ENCODE measurements at places on chromosomes 5 and 9. TPM values are rescaled to one million over a fixed set of nuclear protein-coding genes. Genes with fewer than 3 reads are reported as not detected.

- no peaks in the 10 kb centered on the region for H3K36me3 ChIP-seq
- H3K27ac ChIP-seq, result no peak overlapping the region
- no peak overlapping the region for H3K4me3 ChIP-seq
Measured at GRCh38 chr5:24749701-24750100, 104.9 kb upstream of the CDH10 start.

- no peak for DNase-seq
- H3K4me3 ChIP-seq, result no peak overlapping the region
- H3K36me3 ChIP-seq, result no peaks in the 10 kb centered on the region
- H3K27ac ChIP-seq, result no peak overlapping the region
- no peaks in the 10 kb centered on the region for H3K27me3 ChIP-seq
Measured at GRCh38 chr9:4936277-4936676, 48.8 kb upstream of the JAK2 start.

GRCh38 chr9:89160806-89161205 lies 17.8 kb downstream of the SHC3 start:
- no peak overlapping the region for H3K27ac ChIP-seq
- H3K4me1 ChIP-seq, result no peaks in the 10 kb centered on the region
- DNase-seq, result no peak
- H3K27me3 ChIP-seq, result no peaks in the 10 kb centered on the region
- H3K4me3 ChIP-seq, result no peak overlapping the region

- no peaks in the 10 kb centered on the region for H3K36me3 ChIP-seq
- H3K4me3 ChIP-seq, result no peak overlapping the region
- no peaks in the 10 kb centered on the region for H3K27me3 ChIP-seq
Measured at GRCh38 chr5:89105171-89105695, 222.2 kb upstream of the MEF2C start.

DNA sequence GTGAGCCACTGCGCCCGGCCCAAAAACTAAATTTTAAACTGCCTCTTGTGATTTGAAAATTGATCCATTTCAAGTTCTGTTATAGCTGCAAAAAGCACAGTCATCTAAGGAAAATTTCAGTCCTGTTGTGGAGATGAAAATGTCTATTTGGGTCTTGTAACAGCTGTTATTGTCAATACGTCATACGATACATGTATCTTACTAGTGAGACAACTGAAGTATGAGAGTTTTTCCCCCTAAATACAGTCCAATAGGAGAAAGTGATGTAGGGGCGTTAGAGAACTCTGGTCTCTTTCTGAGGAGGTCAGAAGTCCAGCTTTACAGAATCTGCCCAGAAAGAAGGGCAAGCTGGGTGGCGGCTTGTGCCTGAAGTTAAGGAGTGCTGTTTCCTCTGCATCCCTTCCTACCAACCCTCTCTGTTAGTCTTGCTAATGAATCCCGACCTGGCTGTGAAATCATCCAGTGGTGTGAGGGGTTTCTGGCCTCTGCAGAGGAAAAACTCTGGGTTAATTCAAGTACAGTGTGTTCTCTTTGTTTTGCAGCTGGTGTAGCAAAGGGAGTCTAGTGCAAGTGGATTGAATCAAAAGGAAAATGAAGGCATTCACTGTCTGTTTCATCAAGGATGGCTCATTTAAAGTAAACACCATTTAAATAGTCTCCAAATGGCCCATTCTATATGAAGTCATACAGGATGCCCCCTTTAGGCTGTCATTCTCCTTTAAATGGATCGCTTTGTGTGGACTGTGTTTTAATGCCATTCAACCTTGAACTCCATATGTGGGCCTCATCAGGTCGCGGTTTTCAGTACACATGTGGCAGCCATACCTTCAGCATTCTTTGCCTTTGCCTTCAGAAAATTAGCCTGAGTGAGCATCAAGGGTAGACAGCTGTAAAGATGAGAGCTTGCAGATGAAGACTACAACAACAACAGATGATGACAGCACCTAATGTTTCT lies 59.0 kb downstream of the AOPEP start:
- H3K4me1 ChIP-seq, result no peaks in the 10 kb centered on the region
- H3K4me3 ChIP-seq, result no peak overlapping the region
- H3K36me3 ChIP-seq, result no peaks in the 10 kb centered on the region
- DNase-seq, result no peak

GRCh38 chr9:82583524-82583923 lies 479.4 kb downstream of the RASEF start:
- no peaks in the 10 kb centered on the region for H3K27me3 ChIP-seq
- DNase-seq, result no peak
- no peak overlapping the region for H3K27ac ChIP-seq
- H3K4me1 ChIP-seq, result no peaks in the 10 kb centered on the region
- H3K4me3 ChIP-seq, result no peak overlapping the region
- no peaks in the 10 kb centered on the region for H3K36me3 ChIP-seq

DNA sequence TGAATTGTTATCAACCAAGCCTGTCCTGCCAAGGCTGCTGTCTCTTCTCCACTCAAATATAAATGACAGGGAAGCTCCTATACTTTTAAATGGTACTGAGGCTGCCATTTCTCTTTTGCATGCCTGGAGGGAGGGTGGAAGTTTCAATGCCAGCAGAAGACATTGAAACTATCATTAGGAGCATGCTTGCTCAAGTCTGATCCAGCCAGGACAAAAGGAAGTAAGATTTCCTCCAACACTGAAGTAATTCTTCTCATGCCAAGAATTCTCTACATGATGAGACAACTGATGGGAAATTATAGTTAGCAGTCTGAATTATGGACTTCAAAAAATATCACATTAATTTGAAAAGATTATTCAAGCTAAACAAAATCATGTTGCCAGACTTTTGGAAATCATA lies 5.4 kb downstream of the SPINK6 start:
- H3K4me3 ChIP-seq, result no peak overlapping the region
- H3K27ac ChIP-seq, result no peak overlapping the region

Gene FREM1
- total RNA-seq, result not detected

Gene INSL4
- not detected for total RNA-seq
